ENCODE measurements at places on chromosomes 2 and 18. TPM values are rescaled to one million over a fixed set of nuclear protein-coding genes. Genes with fewer than 3 reads are reported as not detected.

Gene ESCO1
- 10.9 TPM for total RNA-seq

Gene RAB12
- total RNA-seq = 52.7 TPM

Gene ANKRD30B
- not detected for total RNA-seq

Gene SATB2
- total RNA-seq = 42.9 TPM

Gene SLC19A3
- under 0.01 TPM for total RNA-seq

Gene PRKAG3
- total RNA-seq = not detected

Gene ANKRD53
- total RNA-seq = 1.7 TPM

Gene TNFAIP6
- total RNA-seq = 37.2 TPM

Gene ST6GAL2
- not detected for total RNA-seq

Gene GALR1
- not detected for total RNA-seq

Gene ALPP
- total RNA-seq = not detected

Measured in bronchial smooth muscle cell (primary cell).